ENCODE measurements at places on chromosomes 5 and 9. TPM values are rescaled to one million over a fixed set of nuclear protein-coding genes. Genes with fewer than 3 reads are reported as not detected.

The FAF2 gene
- total RNA-seq, result 45.2 TPM

- no peak for DNase-seq
Observed at GRCh38 chr9:115292584-115293279, 174.8 kb upstream of the TNC start.

The OLFML2A gene
- not detected for total RNA-seq

DNA sequence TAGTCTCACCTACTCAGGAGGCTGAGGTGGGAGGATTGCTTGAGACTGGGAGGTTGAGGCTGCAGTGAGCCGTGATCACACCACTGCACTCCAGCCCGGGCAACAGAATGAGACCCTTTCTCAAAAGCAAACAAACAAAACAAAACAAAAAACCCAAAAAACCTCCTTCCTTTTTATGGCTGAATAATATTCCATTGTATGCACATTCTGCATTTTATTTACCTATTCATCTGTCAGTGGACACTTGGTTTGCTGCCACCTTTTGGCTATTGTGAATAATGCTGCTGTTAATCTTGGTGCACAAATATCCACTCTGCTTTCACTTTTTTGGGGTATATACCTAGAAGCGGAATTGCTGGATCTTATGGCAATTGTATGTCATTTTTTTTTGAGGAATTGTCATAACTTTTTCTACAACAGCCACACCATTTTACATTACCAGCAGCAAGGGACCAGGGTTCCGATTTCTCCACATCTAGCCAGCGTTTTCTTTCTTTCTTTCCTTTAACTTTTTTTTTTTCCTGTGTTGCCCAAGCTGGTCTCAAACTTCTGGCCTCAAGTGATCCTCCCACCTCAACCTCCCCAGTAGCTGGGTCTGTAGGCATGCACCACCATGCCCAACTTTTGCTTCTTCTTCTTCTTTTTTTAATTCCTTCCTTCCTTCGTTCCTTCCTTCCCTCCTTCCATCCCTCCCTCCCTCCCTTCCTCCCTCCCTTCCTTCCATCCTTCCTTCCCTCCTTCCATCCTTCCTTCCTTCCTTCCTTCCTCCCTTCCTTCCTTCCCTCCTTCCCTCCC lies 30.6 kb downstream of the NKX2-5 start:
- no peak for DNase-seq

GRCh38 chr5:11013793-11014192 lies 252.8 kb upstream of the DAP start:
- no peak for DNase-seq

The SLC36A3 gene
- not detected for total RNA-seq

DNA sequence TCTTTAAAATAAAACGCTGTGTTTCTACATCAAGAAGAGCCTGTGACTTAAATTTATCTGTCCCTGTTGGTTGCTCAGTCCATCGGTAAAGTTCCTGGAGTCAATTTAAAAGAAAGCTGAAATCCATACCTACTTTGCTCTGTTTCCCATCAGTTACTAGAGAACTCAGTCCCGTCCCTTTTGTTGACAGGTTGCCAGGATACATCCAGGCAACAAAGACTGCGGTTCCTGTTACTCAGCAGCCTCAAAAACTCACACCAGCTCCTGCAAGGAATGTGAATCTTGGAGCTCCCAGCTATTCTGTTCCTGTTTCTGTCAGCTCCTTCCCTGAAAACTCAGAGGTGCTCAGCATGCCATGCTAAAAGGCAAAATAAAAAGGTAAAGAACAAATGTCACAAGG lies at the start of gene ZNF474:
ZNF474 (plus strand) TSS at position 241 of the 400 bp plus-strand sequence. CDS start 22,445 bp downstream, outside the sequence.
- DNase-seq, result no peak

GRCh38 chr5:14743601-14744295 lies 79.2 kb downstream of the OTULIN start:
- DNase-seq, result no peak

DNA sequence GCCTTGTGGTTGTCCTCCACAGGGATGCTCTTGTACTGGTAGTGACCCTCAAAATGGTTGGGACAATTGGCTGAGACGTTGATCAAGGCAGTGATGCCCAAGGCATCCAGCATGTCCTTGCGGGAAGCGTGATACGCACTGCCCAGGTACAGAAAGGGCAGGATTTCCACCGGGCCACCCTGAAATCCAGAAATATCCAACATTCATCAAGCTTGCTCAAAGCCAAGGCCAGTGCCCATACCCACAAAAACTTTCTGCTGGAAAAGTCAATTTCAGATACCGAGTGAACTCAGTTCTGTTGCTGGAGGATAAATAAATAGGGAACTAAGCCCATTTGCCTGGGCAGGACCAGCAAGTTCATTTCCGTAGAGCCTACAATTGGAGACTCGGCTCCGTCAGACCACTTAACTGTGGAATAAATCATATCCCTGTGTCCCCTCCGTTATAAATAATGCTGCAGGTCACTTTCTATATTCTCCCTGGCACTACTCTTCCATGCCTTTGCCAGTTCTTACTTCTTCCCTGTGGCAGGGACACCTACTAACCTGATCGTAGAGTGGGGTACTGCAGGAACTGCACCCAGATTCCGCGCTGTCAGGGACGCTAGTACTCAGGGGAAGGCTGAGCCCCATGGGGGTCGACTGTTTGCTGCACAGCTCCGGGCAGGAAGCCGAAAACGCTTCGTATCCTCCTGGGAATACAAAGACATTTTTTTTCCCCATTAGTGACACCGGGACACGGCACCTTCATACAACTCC lies 1.2 kb downstream of the DUSP1 start:
- peak; percentile 35 for DNase-seq

GRCh38 chr9:20309124-20309523 lies 313.2 kb downstream of the MLLT3 start:
- no peak for DNase-seq

DNA sequence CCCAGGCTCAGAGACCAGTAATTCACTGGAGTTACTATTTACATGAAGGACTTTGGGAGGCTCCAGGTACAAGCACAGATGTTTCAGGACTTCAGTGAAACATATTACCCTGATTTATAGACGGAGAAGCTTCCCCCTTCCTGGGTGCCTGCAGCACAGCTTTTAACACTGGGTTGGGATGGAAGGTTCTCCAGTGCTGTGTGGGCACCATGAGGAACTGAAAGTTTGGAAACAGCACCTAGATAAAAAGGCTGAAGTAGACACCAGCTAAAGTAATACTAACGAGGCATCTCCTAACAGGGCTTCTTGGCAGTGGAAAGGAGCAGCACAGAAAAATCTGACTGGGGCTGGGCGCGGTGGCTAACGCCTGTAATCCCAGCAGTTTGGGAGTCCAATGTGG lies 70.7 kb downstream of the GCNT1 start:
- DNase-seq, result no peak

GRCh38 chr9:93984860-93985259 lies 29.7 kb upstream of the BARX1 start:
- DNase-seq, result no peak

DNA sequence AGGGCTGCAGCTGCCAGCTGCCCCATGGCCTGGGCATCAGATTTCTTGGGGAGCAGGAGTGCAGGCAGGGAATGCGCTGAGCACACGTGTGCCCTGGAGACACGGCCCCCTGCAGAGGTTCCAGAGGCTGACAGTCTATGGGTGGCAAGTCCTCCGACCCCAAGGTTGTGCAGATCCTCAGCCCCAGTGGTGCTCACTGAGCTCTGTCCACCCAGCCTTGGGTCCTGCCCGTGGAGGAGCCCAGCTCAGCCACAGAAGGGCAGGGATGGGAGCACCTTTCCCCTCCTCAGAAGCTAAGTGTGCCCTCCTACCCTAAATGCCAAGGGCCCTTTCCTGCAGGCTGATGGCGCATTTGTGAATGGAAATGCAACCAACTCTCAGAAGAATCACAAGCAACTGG lies 341.0 kb downstream of the IRX2 start:
- no peak for DNase-seq

DNA sequence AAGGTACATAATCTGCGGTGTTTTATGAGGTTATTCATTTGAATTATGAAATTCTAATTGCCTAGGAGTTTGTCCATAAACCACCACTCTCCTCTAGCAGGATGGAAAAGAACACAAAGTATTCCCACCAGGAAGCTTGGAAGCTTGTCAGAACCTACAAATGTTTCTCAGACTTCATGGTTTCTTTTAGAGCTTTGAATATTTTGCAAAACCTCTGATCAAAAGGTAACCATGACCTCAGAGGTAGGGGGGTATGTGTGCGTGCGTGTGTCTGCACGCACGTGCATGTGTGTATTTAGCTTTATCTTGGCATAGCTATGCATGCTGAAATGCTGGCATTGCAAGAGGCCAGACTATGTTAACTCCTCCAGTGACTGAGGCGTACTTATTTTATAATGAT lies 847.0 kb downstream of the TLE1 start:
- DNase-seq, result no peak

The CRB2 gene
- total RNA-seq, result not detected

- no peak for DNase-seq
Observed at GRCh38 chr5:54388409-54388808, 67.1 kb upstream of the HSPB3 start.

The LTC4S gene
- 0.57 TPM for total RNA-seq

The MRRF gene
- total RNA-seq, result 74.6 TPM

- peak; percentile 60 for DNase-seq
Observed at GRCh38 chr9:93020771-93021670, 37.5 kb upstream of the SUSD3 start.

Measured in CD8-positive, alpha-beta memory T cell (primary cell).